ENCODE measurements at places on chromosomes 6 and 20.

- no peak for DNase-seq
These were observed 96.9 kb upstream of the ARMC2 start for GRCh38 chr6:108751282-108751681.

DNA sequence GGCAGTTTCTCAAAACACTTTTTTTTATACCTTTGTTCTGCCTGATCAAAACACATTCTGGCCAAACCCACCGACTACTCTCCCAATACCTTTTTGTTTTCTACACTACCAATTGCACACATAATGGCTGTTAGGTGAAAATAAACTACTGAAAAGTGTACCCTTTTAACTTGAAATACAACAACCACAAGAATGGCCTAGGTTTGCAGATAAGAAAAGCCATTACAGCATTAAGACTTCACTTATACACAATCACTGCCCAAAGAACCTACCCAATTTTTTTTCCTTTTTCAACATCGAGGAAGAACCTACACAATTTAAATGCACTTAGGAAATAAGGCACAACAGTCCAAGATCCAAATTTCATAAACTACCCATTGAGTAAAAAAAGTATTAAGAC, 1.8 kb downstream of the SEC63 start:
- DNase-seq = no peak

DNA sequence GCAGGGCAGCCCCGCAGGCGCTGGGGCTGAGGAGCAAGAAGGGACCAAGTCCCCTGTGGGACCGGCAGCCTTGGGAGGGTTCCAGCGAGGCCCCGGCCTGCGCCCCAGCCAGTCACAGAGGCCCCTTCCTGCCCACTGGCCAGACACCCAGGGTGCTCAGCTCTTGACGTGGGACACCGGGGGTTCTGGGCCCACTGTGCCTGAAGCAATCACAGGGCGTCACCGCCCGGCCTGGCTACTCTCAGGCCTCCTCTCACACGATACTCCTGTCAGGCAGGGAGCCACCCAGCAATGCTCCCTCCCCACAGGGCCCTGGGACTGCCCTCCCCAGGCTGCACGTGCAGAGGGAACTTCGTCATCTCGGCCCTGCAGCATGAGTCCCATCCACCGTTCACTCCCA, 14.5 kb downstream of the TAF4 start:
- DNase-seq = no peak

GRCh38 chr6:152091851-152092341, 284.4 kb downstream of the ESR1 start:
- DNase-seq = no peak

GRCh38 chr6:72411872-72412708, 209.8 kb upstream of the KCNQ5 start:
- peak; percentile 85 for DNase-seq

DNA sequence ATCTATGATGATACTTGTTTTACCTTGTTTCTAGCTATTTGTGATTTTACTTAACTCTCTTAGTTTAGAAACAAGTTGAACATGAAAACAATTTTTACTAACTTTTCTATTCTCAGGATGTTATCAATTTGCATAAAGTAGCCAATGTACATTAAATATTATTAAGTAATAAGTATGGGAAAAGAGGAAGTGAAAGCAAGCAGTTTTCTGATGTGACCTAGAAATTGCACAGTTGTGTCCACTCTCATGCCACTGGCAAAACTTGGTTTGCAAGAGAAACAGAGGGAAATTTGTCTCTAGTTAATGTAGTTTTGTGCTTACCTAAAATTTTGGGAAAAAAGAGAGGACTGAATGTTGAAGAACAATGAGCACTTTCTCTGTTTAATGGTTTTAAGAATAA, 19.2 kb upstream of the TSPYL1 start:
- no peak for DNase-seq

DNA sequence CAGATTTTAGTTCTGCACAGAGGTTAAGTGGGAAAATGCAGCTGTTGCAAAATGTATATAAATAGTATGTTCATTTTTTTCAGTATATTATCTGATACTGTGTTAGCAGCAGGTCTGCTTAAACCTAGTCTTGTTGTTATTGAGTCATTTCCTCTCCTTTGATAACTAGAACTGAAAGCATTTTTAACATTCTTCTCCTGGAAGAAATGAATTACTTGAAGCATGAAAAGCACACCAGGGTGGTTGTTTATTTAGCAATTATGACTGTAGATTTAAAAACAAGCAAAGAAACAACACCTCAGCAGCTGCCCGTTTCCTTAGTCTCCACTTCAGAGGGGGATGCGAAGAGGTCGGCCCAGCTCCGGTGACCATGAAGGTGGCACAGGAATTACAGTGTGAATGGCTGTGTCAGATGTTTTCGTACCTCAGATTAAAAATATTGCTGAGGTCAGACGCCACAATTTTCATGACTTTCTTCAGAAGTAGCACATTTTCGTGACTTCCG, 53.5 kb downstream of the GOPC start:
- DNase-seq = no peak

- no peak for DNase-seq
These were observed 544.9 kb downstream of the PKHD1 start for GRCh38 chr6:51542475-51542874.

- DNase-seq = no peak
These were observed 4.4 kb downstream of the SULF2 start for GRCh38 chr20:47780720-47781389.

DNA sequence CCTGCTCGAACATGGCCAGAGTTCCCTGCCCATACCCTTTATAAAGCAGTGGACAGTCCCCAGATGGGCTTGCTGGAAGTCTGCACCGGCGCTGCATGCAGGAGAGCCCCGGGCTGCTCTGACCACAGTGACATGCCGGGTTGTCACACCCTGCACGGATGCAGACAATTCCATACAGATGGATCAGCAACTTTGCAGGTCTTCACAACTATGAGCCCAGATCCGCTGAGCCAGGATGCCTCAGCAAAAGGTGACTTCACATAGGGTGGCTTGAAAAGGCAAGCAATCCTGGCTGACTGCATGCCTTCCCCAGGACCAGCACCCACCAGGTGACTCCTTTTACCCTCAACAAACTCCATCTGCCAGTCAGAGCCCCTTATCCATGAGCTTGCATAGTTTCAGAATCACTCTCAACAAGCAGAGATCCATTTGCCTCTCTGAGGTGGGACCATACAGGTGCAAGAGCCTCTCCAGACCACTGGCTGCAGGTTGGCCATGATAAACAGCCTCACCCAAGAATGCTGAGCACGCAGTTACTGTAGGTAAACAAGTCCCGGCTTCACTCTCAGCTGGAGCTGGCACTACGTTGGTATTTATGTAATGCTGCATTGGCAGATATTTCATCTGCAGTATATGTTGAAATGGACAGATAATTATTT, 183.0 kb upstream of the QKI start:
- DNase-seq = no peak

DNA sequence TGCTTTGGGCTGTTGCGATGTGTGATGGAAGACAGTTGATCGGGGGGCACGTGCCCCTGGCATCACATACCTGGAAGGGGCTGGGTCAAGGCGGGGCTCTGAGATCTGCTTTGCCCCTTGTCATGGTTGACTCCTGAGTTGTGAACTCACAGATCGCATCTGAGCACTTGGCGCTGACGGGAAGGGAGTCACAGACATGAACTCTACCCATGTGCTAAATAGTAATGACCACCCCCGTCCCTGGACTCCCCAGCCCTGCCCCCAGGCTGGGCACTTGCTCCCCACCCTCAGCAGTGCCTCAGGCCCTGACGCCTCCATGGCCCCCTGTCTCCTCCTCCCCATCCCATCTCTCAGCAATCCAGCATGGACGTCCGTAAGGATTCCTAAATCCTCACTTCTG, 107.0 kb downstream of the SYNDIG1 start:
- DNase-seq = no peak

GRCh38 chr6:96777113-96777512, 60.2 kb downstream of the GPR63 start:
- DNase-seq = no peak

- DNase-seq = no peak
These were observed 69.4 kb downstream of the NRN1 start for GRCh38 chr6:5937169-5937909.

GRCh38 chr6:118377711-118378414, 170.2 kb upstream of the PLN start:
- DNase-seq = peak; percentile 7

GRCh38 chr6:31545291-31545690, 1.1 kb downstream of the ATP6V1G2 start:
- DNase-seq = no peak
